ENCODE measurements at places on chromosomes 3 and 15. TPM values are rescaled to one million over a fixed set of nuclear protein-coding genes. Genes with fewer than 3 reads are reported as not detected.

Gene NAA80
- 3.4 TPM for total RNA-seq

Gene SMCO1
- not detected for total RNA-seq

Gene HTR3E
- total RNA-seq = not detected

Gene MYLK
- total RNA-seq = 34.9 TPM

Gene IL17RB
- 130 TPM for total RNA-seq

Gene BOC
- total RNA-seq = not detected

Gene SLCO2A1
- not detected for total RNA-seq

Gene GUCA1C
- total RNA-seq = not detected

Gene CCDC54
- not detected for total RNA-seq

Gene MAP6D1
- total RNA-seq = 0.62 TPM

Gene GOLGA8M
- not detected for total RNA-seq

Gene GOLGA8S
- total RNA-seq = not detected

Gene GPR176
- 0.15 TPM for total RNA-seq

Gene JAGN1
- total RNA-seq = 50.9 TPM

Gene CTXND1
- 2.1 TPM for total RNA-seq

Gene GOLGA8A
- total RNA-seq = 17.1 TPM

Gene DUOXA2
- not detected for total RNA-seq

Gene GRAMD1C
- total RNA-seq = not detected

Gene RPS27L
- 433 TPM for total RNA-seq

Gene C3orf18
- total RNA-seq = 1.6 TPM

Gene SYNPR
- not detected for total RNA-seq

Gene GHRL
- total RNA-seq = 0.09 TPM

Gene EPHA6
- not detected for total RNA-seq

Gene INKA1
- total RNA-seq = not detected
